ENCODE measurements at places on chromosomes 3 and 15.

GRCh38 chr3:72434296-72434695 lies 413.9 kb downstream of the SHQ1 start:
- no peak for DNase-seq

GRCh38 chr3:194989241-194989640 lies 281.7 kb downstream of the XXYLT1 start:
- no peak for DNase-seq

- DNase-seq = no peak
These were observed 24.8 kb downstream of the PSTPIP1 start for GRCh38 chr15:77019521-77020331.

- DNase-seq = no peak
These were observed 525.1 kb upstream of the GOLIM4 start for GRCh38 chr3:168620854-168621253.

GRCh38 chr3:164222197-164222596 lies 856.1 kb downstream of the SI start:
- no peak for DNase-seq

- no peak for DNase-seq
These were observed 64.4 kb downstream of the DNAJB8 start for GRCh38 chr3:128402319-128402718.

GRCh38 chr15:33148129-33148751 lies 46.3 kb downstream of the FMN1 start:
- no peak for DNase-seq

DNA sequence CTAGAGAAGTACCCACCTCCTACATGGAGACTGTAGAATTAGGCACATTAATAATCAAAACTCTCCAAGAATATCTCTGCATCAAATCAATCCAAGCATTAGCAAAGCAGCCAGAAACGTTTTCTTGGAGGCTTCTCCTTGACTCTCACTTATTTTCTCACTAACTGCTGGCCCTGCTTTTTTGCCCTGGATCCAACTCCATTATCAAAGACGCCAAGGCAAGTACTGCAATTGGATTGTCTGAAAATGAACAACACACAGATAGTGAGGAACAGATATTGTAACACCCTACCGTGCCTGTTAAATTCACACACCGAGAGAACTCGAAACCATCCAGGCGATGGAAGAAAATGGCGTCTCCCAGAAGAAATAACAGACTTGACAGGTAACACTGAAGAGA lies 256.2 kb upstream of the MDFIC2 start:
- no peak for DNase-seq

DNA sequence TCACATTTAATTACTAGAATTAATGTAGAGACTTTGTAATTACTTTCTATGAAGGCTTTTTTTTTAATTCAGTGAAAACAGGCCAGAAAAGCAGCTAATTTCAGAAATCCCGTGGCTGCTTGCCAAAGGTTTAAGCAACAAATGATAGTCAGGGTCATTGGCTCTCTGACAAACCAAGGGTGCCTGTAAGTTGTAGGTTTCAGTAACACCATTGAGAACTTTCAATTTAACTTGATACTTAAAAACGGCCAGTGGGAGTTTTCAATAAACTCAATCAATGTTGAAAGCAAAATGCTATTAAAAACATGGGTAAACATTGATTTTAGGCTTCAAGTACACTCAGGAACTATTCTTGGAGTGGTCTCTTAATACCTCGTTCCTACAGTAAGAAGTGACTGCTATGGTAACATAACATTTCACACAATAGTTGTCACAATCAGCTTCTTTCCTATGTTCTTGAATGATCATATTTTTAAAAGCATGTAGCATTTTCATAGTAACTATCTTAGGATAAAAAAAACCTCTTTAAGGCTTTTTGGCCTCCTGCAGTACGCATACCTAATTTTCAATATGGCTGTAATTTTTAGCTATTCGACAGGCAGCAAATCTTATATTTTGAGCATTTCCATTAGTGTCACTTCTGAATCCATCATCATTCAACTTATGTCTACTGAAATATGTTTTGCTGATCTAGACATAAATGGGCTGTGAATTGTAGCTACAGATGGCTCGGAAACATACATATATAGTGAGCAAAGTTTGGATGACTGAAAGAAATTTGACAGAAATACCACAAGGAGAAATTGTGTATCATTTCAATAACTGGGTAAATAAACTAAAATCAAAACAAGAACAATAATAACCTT lies 592.1 kb upstream of the GBE1 start:
- DNase-seq = no peak

DNA sequence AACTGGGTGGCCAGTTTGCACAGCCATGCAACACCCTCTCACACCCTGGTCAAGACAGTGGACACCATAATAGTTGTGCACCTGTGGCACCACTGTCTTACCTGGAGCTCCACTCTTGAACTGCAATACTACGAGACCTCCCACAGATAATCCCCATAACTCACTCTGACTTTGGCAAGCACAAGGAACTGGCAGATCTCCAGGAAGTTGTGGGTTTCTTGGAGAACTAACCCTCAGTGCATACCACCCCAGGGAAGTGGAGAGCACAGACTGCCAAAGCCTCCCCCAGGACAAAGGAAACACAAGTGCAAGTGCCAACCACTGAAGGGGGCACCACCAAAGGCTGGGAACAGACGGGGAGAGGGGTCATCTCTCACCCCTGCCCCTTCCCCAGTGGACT lies 318.6 kb downstream of the SUCLG2 start:
- no peak for DNase-seq

DNA sequence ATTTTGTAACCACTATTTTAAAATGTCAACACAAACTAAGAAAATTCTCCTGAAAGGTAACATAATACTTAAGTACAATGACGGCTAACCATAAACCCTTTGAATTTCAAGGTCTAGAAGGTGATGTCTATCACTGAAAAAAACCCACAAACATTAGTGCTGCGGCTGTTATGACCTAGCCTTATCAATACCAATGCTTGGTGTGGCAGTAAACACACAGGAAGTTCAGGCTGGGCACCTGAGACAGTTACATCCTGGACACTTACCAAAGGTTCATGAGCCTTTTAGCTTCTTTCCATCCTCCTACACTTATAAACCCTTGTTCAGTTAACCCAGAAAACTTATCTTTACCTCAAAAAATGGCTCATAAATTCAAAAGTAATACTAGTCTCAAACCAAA lies 5.8 kb downstream of the HSPBAP1 start:
- DNase-seq = no peak

- peak; percentile 16 for DNase-seq
These were observed 40.8 kb downstream of the CHST14 start for GRCh38 chr15:40511472-40512133.

- no peak for DNase-seq
These were observed 74.7 kb downstream of the RASA2 start for GRCh38 chr3:141561426-141562034.

DNA sequence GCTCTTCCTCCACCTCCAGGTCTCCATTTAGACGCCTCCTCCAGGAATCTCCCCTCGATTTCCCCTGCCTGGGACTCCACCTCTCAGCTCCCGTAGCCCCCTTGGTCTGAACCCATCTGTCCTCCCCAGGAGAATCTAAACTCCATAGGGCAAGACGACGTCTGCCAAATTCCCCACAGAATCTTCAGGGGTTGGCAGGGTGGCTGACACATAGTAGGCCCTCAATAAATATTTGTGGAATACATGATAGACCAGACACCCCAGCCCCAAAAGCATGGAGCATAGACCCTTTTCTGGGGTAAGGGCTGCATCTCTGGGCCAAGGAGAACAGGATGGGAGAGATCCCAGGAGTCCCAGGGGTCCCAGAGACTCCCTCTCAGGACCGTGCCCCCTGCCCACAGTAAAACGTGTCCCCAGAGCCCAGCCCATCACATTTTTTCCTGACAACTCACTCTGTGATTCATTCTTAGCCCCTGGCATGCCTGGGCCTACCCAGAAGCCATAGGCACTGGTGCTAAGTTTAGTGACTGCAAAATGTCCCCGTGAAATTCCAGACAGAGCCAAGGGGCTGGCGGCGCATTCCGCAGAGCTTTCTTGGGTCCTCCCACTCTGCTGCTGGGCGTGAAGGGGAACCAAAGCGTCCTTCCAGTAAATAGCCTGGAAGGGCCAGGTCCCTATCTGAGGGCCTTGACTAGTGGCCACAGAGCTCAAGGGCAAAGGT lies 78.0 kb upstream of the SLC6A6 start:
- DNase-seq = no peak
